Karpas-422 (cell line): ENCODE measurements at places on chromosomes 3 and 15.

- no peak for DNase-seq
Measured at GRCh38 chr3:10962481-10963036, 30.0 kb upstream of the SLC6A1 start.

GRCh38 chr3:183178833-183179549 lies 16.5 kb upstream of the LAMP3 start:
- DNase-seq, result peak; percentile 71

GRCh38 chr15:80605591-80606150 lies 89.4 kb upstream of the ABHD17C start:
- no peak for DNase-seq

GRCh38 chr3:162632672-162633071 lies 1136.1 kb downstream of the OTOL1 start:
- DNase-seq, result no peak

GRCh38 chr15:31352339-31352751 lies 25.7 kb downstream of the KLF13 start:
- no peak for DNase-seq

DNA sequence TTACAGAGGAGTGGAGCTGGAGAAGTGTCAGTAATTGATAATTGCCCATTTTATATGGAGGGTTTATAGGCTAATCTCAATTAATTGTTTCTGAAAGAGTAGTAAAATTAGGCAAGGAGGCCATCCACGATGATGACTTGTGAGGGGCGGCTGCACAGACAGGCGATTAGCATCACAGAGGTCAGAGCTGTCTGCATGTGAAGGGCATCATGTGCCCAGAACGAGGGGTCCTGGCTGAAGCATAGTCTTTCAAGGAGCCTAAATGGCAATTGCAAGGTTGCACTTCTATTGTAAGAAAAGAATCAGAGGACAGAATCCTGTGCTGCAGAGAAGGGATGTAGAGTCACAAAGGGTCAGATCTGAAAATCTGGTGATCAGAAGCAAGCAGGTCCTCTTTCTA lies 196.6 kb downstream of the EBLN2 start:
- peak; percentile 26 for DNase-seq

DNA sequence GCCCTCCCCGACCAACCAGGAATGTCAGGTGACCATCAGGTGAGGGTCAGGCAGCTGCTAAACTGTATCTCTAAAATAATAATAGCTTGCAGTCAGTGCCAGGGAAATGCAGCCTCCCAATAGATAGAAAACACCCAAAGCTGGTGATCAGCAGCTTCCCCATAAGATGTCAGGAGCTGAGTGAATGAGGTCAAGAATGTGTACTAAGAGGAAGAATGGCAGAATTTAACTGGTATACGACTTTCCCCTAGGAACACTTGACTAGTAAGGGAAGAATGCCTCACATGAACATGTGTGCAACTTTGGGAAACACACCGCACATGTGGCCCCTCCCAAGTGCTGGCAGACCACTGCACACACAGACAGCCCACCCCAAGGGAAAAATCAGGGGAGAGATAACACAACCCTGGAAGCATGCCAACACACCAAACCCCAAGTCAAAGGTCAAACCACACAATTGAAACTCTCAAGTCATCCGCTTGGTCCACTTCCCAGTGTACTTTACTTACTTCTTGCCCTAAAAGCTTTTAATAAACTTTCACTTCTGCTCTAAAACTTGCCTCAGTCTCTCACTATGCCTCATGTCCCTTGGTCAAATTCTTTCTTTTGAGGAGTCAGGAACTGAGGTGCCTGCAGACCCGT lies 806.5 kb downstream of the OTOL1 start:
- DNase-seq, result no peak

GRCh38 chr3:37521429-37521828 lies 340.3 kb upstream of the CTDSPL start:
- no peak for DNase-seq

DNA sequence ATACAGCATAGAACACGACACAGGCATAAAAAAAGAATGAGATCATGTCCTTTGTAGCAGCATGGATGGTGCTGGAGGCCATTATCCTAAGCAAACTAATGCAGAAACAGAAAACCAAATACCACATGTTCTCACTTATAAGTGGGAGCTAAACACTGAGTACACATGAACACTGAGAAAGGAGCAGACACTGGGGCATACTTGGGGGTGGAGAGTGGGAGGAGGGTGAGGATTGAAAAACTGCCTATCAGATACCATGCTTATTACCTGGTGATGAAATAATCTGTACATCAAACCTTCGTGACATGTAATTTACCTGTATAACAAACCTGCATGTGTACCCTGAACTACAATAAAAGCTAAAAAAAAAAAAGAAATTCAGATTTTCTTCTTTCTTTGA lies 100.4 kb downstream of the PPM1L start:
- no peak for DNase-seq

- DNase-seq, result no peak
Measured at GRCh38 chr15:99403597-99403996, 152.3 kb downstream of the LRRC28 start.

DNA sequence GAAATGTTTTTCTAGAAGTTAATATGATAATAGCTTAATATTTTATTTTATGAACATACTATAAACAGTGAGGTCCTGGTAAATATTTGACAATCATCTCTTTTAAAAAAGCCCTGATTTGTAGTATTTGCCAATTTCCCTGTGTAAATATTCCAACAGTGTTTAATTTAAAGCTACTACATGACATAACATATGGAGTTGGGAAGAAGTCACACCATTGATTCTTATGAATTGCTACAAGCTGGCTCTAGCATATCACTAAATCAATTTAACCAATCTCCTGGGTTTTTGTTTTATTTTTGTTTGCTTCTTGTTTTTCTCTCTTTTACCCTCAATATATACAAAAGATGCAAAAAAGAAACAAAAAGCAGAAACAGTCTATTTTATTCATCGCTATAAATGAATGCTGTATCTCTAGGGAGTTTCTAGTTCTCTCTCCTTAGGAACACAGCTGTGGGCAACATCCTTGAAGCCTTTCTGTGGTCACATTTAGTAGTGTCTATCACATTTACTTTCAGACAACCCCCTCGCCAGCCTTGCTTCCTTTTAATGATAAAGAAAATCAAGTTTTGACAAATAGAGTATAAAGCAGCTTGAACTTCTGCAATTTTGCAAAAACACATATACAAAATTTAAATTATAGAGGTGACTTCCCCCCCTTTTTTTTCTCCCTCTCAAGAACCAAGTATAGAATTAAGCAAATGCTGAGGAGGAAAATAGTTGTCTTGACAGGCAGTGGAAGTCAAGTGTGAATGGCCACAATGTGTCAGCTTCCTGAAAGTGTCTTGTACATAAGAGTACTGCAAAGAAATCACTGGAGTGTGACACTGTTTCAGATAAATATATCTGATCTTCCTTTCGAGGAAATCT lies 21.4 kb downstream of the CCR1 start:
- DNase-seq, result peak; percentile 89

DNA sequence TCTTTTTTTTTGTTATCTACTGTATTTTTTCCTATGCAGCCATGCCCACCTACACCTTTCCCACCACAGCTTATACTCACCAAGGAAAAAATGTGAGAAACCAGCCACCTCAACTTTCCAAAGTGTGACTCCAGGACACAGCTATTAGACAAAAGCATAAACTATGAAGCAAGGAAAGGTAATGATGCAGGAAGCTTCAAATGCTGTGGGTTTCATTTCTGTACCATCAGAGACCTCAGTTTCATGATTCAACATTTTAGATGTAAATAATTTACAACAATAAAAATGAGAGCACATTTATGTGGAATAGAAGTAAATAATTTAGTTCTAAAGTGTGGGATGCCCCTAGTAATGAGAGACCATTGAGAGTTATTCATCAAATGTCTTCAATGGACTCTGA lies 115.1 kb downstream of the CDIN1 start:
- no peak for DNase-seq

DNA sequence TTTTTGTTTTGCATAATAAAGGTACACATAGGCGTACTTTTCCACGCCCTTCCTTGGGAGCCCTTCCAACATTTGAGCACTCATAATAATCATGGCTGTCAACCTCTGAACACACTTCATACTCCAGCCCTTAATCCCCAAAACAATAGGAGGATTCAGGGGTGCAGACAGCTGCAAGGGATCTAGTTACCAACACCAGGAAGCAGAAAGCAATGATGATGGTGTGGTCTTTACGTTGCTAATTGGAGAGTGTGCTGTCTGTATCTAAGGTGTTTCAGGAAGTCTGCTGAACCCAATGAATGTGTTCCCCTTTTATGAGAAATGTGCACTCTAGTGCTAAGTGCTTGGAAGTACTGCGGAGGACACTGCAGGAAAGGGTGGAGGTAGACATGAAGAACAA lies 60.3 kb upstream of the PDZRN3 start:
- no peak for DNase-seq
